ENCODE measurements at places on chromosomes 6 and 20.

- peak; percentile 14 for DNase-seq
Measured at GRCh38 chr20:33915726-33916331, 77.9 kb upstream of the RALY start.

GRCh38 chr6:95649451-95649850, 72.1 kb downstream of the MANEA start:
- DNase-seq, result no peak

DNA sequence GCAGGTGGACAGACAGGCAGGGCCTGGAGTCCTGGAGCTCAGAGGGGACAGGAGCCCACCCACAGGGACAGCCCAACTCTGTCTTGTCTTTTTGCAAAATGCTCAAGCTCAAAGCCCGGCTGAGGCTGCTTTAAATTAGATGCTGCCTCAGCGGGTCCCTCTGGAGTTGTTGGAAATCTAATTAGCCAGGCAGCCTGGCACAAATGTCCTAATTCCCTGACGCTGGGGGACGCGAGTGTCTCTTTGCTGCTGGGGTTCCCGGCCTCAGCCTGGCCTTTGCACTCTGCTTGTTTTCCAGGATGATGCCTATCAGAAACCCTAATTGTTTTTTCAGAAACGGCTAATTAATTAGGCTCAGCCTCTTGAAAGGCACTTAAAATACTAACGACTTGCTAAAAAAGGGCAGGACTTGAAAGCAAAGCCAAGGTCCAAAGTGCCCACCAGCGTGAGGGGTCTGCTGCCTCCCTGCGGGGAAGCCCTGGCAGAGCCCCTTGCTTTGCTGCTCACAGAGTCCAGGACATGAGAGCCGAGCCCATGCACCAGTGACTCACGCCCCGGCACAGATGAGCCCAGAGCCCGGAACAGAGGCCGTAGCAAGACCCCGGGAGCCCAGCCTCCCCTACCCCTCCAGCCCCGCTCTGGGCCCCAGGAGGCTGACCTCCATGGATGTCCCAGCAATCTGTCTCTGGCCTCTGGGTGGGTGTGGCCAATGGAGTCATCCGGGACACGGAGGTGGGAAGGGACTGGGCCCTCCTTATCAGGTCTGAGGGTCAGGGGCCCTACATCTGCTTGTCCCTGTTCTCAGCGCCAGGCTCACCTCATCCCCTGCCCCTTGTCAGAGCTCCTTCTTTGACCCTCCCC, 46.0 kb upstream of the BHLHE23 start:
- no peak for DNase-seq

GRCh38 chr6:71454056-71454455, 165.4 kb downstream of the OGFRL1 start:
- no peak for DNase-seq

- DNase-seq, result no peak
Measured at GRCh38 chr6:52303178-52303577, 18.6 kb upstream of the MCM3 start.

GRCh38 chr6:33778444-33779121, 10.3 kb downstream of the LEMD2 start:
- DNase-seq, result no peak

DNA sequence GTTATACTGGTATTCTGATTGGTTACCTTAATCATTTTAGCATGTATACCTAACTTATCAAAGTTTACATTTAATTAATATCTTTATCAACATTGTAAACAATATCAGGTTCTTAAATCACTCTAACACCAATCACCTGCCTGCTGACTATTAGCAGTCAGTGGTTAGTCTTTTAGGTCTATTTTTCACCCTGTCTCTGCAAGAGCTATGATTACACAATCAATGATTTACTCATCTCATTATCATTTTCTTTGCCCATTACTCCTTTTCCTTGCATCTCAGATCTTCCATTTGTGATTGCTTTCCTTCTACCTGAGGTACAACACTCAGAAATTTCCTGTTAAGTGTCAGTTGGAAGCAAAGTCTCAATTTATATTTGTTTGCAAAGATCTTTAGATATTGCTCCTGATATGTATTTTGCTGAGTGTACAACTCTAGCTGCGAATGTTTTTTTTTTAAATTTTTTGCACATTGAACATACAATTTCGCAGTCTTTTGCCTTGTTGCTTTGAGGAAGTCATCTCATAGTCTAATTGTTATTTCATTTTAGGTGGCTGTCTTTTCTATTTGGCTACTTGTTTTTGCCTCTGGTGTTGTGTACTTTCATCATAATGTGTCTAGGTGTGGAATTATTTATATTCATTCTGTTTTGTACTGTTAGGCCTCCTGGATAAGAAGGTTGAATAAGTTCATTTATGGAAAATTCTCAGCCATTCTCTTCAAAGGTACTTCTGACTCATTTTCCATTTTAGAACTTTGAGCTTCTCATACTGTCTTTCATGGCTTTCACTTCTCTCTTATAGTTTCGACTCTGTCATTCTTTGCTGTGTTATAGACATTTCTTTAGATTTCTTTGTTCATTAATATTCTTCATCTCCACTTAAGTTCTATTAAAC, 104.9 kb upstream of the CEP162 start:
- no peak for DNase-seq

- DNase-seq, result no peak
Measured at GRCh38 chr20:37775200-37775599, 81.4 kb downstream of the CTNNBL1 start.

DNA sequence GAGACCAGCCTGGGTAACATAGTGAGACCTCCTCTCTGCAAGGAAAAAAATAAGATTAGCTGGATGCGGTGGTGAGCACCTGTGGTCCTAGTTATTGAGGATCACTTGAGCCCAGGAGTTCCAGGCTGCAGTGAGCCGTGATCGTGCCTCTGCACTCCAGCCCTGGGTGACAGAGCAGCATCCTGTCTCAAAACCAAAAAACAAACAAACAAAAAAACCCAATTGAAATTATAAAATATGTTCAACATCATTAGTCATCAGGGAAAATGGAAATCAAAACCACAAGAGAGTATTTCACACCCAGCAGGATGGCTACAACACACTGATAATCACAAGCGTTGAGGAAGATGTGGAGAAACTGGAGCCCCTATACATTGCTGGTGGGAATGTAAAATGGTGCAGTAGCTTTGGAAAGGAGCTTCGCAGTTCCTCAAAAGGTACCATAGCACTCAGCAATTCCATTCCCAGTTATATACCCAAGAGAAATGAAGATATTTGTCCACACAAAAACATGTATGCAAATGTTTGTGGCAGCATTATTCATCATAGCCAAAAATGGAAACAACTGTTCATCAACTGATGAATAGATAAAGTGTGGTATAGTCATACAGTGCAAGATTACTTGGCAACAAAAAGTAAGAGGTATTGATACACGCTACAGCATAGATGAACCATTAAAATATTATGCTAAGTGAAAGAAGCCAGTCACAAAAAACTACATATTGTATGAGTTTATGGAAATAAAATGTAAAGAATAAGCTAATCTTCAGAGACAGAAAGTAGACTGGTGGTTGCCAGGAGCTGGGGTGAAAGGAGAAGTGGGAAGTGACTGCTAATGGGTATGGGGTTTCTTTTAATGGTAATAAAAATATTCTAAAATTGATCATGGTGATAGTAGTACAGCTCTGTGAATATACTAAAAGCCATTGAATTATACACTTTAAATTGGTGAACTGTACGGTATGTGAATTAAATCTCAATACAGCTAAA, 38.7 kb upstream of the RIPOR2 start:
- no peak for DNase-seq
